NCI-H1694 treated with DMSO at 0.1 percent for 48 hours (cell line): ENCODE measurements at places on chromosomes 2 and 18.

DNA sequence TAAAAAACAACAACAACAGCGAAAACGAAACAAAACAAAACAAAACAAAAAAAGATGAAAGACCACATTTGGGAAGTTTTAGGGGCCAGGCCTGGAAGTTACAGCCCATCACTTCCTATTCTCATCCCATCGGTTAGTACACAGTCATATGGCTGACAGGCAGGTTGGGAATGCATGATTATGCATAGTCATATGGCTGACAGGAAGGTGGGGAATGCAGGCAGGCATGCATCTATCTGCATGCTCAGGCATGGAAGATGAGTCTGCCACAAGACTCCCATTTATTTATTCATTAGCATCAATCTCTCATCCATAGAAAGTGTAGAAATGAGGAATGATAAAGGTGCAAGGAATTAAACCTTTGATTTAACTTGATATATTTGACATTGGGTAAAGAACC, 325.3 kb upstream of the MEX3C start:
- no peak for DNase-seq

DNA sequence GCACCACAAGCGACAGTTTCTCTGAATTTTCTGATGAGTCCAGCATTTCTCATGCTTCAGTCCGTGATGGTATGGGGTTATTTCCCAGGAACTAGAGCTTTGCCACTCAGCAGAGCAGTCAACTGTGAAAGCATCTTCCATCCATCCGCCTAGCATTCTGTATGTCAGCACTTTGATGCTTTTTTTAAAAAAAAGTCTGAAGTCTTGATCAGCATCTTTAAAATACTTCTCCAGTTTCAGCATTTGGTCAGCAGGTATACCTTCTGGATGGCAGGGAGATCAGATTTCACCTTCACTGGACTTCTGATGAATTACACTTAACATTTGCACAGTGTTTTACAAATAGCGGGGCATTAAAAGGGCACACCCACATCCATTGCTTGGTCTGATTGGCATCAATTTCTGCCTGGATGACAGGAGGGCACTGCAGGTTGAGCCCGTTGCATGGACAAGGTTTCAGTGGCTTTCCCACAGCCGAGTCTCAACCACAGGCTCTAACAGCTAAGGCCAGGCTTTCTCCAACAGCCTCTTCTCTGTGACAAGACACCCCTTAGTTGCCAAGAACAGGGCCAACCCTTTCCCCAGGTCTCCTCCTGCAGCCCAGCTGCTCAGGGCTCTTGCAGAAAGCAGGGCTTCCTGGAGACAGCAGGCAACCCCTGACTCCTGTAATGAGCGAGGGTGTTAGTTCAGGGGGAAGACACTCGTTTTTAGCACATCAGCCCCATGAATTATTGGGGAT, 54.0 kb downstream of the EMILIN2 start:
- no peak for DNase-seq

GRCh38 chr18:48918660-48919456, 31.9 kb downstream of the SMAD7 start:
- DNase-seq, result no peak

DNA sequence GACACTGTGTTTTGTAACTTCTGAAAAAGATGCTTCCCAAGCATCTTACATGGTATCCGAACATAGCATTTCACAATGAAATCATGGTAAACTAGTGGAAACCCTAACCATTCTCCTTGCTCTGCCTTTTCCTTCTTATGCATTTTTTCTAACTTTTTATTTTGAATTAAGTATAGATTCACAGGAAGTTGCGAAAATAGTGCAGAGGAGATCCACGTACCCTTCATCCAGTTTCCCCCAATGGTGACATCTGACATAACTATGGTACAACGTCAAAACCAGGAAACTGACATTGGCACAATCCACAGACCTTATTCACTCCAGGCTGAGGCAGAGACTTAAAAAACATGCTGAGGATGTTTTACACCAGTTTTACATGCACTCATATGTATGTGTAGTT, 38.3 kb downstream of the AAK1 start:
- no peak for DNase-seq

DNA sequence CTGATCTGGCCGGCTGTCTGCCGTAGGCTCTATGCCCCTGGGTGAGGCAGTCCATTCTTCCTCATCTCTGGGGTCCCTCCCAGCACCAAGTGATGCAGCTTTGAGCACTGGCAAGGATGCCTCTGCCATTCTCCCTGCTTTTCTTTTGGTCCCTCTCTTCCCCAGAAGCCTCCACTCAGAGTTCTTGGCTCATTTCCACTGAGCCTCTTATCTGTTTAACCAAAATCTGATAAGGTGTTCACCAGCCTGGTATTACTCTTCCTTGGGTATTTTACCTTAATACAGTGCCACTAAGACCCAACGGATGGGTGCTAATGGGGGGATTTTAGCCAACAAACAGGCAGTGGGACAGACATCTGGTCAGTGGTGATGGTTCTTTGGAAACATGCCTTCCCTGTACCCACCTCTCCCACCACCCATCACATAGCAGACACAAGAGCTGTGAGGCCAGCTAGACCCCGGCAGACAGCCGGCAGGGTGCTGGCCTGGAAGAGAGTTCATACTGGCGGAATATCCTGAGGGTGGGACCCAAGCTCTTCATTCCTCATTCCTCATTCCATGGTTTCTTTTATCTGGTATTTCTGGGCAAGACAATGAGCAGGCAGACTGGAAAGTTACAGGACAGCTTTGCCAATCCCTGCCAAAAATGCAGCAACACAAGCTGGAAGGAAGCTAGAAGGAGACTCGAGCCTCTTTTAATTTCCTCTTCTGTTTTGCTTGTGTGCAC, 34.6 kb downstream of the ZBTB7C start:
- DNase-seq, result no peak

GRCh38 chr2:54519841-54520459, 63.8 kb downstream of the SPTBN1 start:
- DNase-seq, result no peak
